Activated CD4-positive, alpha-beta T cell treated with anti-CD3 and anti-CD28 coated beads for 48 hours (primary cell): ENCODE measurements at places on chromosomes 16 and 17.
A peak's percentile ranks its signal among the peaks of the same experiment; 100 is the strongest.

DNA sequence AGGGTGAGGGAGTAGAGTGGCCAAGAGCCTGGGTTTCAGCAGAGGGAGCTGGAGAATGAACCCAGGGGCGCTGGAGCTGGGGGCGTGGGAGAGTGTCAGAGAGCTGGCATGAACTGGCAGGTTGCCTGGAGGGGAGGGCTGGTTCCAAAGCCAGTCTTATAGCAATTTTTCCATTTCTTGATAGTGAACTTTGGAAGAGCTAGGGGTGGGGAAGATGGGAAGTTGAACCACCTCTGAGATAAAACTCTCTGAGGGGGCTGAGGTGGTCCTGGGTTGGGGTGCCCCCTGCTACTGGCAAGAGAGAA, 36.9 kb downstream of the ADGRG5 start:
- no peak for DNase-seq

DNA sequence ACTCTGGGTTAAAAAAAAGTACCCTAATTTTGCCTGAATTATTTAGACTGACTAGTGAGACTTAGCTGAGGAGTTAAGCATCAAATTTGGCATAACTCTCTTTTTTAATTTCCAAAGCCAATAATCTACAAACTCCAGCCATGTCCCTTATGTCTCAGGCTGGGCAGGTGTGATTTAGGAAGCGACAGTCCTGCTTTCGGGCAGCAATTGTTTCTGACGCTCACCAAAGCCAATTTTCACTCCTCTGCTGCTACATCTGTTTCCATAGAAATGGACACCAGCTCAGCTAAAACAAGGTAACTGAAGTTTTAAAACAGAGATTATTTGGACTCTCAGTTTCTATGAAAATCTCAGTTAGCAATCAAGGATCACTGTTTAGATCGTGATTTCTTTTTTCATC, 338.7 kb downstream of the ABCC12 start:
- DNase-seq = no peak

DNA sequence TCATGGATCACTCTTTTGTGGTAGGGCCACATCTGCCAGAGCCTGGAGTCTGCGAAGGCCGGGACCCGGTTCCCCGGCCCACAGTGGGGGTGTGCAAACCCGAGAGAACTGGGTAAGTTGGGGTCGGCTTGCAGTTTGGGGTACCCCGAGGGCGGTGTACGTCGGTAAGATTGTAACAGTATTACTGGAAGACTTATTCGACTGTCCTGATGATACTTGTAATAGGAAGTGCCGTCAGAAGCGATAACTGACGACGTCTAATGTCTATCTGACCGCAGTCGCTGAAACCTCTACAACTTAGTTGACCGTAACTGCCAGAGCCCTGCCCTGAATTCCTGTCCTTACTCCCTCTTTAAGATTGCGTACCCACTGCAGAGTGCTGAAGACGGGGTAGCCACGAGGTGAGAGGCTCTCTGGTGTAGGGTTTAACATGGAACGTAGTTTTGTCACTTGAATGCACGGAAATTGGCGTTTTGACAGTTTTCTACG, 24.0 kb downstream of the TRPV2 start:
- no peak for DNase-seq

GRCh38 chr16:56193951-56194726, 2.9 kb downstream of the GNAO1 start:
- DNase-seq = peak; percentile 86

GRCh38 chr17:351449-351738, 1.2 kb downstream of the RPH3AL start:
- DNase-seq = no peak

GRCh38 chr16:86252596-86252995, 257.7 kb upstream of the FOXF1 start:
- peak; percentile 12 for DNase-seq
